ENCODE measurements at places on chromosomes 13 and 19.

DNA sequence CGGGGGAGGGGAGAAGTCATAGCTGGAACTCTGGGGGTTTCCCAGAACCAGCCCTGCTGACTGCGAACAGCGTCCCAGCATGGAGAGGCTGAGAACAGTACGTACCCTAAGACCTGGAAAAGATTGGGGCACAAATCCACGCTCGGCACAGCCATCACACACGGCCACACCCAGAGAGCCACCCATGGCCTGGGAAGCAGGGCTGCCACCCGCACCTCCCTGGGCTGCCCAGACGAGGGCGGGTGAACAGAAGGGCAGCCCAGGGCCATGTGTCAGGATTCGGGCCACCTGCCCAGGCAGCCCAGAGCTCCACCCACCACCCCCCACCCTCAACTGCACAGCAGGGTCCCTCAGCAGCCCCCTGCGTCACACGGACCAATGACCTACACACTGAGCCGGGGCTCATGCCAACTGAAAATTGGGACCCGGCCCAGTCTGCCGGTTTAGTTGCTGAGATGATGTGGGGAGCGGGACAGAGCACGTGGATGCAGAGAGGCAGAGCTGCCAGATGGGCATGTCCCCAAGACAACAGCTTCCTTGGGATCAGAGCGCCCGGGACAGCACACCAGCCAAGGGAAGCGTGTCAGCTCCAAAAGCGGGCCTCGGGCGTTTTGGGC, 8.5 kb downstream of the UBXN6 start:
- no peak for DNase-seq

DNA sequence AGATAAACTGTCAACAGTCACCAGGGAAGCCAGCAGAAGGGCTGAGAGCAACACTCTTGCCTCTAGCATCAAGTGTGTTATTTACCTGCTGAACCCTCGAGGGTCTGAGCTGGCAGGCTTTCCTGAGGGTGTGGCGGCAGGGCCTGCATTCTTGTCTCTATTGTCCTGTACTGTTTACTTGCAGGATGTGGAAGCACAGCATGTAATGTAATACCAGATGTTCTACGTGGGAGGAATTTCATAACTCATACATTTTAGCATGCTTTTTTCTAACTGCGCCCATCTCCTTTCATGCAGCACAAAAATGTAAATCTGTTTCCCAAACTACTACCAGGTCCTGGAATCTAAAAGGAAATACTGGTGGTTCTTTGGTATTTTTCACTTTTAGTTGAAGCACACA, 153.1 kb downstream of the RGCC start:
- DNase-seq = no peak

DNA sequence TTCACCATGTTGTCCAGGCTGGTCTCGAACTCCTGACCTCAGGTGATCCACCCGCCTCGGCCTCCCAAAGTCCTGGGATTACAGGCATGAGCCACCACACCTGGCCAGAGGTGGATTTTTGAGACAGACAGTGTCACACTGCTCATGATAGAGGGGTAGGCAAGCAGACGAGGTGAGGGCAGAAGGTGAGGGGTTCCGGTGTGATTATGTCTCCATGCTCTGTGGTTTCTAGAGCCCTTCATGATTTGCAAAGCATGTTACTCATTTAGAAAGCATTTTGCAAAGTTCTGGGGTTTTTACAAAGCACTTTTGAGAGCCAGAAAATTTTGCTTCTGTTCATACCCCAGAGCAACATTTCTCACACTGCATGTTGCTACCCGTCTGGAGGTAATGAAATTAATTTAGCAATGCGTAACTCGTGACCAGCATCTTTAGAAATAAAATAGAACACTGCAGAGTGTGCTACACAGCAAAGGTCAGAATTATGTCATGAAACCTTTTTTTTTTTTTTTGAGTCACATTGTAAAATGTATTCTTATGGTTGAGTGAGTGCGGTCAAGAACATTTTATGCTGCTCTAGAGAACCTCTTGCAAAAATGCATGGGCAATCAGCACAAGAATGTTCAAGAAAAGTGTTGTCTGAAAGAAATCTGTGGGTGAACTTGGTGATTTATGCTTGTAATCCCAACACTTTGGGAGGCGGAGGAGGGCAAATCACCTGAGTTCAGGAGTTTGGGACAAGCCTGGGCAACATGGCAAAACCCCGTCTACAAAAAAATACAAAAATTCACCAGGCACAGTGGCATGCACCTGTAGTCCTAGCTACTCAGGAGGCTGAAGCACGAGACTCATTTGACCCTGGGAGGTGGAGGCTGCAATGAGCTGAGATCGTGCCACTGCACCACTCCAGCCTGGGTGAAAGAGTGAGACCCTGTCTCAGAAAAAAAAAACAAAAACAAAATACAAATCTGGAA, 58.0 kb downstream of the MAP4K1 start:
- no peak for DNase-seq

DNA sequence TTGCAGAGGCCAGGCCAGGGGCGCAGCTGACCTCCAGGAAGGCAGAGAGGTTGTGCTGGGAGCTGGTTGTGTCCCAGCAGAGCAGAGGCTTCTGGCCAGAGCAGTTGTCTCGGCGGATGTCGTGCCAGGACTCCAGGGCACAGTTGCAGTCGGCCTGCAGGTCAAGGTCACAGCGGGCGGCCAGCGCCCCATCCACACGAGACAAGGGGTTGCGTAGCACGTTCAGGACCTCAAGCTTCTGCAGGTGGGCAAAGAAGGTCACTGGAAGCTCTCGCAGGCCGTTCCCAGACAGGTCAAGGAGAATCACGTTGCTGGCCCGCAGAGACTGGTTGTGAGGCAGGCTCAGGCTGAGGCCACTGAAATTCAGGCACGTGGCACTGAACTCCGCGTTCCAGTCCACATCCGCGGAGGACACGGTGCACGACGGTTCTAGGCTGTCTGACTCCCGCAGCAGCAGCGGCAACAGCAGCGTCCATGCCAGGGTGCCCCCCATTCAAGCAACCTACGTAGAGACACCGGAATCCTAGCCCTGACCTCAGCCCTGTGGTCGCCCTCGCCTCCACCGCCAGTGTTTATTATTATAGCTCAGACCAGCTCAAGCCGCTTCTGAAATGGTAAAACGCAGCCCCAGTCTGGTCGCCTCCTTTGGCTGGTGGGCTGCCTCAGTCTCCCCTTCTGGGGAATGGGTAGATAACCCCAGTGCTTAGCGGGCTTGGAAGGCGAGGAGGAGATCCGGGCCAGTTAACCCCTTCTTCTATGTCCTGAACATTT, 766 bp downstream of the LRRC25 start:
- no peak for DNase-seq

DNA sequence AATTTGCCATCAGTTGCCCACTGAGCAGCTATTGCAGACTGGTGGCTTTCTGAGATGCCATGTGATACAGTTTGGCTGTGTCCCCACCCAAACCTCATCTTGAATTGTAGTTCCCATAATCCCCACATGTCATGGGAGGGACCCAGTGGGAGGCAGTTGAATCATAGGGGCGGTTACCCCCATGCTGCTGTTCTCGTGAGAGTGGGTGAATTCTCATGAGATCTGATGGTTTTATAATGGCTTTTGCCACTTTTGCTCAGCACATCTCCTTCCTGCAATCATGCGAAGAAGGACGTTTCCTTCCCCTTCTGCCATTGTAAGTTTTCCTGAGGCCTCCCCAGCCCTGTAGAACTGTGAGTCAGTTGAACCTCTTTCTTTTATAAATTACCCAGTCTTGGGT, 34.8 kb upstream of the ANKRD10 start:
- peak; percentile 28 for DNase-seq

GRCh38 chr13:102900193-102900608, 54.4 kb downstream of the ERCC5 start:
- no peak for DNase-seq

DNA sequence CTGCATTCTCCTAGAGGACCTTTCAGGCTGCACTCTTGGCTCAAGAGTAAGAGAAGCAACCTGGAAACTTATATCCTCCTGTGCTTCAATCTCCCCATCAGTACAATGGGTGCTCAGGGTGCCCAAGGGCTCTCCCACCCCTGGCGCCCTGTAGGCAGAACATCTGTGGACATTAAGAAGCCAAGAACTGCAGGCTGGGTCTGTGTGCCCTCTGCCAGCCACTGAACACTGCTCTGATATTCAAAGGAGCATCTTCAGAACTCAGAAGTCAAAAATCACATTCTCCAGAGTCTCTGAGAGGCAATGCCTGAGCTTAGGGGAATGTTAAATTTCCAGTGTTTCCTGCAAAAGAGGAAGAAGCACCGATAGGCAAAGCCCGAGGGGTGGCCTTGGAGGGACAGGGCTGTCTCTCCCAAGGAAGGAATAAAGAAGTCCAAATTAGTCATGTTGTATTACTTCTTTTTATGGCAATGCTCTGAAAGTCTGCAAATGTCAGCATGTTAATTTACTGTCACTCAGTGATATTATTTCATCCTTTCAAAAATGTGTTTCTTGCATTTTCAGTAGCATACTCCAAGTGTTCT, 88.1 kb downstream of the TSHZ3 start:
- DNase-seq = peak; percentile 64

- no peak for DNase-seq
These were observed 2.2 kb downstream of the GNA11 start for GRCh38 chr19:3096267-3096901.

- DNase-seq = no peak
These were observed 24.2 kb upstream of the C13orf46 start for GRCh38 chr13:113997845-113998751.

- DNase-seq = no peak
These were observed 66.1 kb downstream of the AKAP11 start for GRCh38 chr13:42337808-42338600.

GRCh38 chr19:50555033-50555432, 13.2 kb downstream of the LRRC4B start:
- DNase-seq = no peak

DNA sequence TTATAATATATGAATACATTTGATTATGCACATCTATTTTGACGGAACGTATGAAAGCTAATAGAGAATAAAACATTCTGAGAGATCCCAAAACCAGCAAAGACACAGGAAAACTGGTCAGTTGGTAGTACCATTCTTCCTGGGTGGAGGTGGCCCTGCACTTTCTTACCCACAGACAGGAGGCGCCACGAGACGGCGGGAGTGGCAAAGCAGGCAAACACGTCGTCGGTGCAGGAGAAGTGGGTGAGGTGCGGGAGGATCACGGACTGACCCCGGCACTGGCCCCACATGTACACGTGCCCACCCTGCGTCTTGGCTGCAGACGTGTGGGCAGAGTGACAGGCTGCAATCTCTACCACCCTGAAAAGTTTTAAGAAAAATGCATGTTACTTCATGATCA, 36.1 kb downstream of the RCBTB1 start:
- no peak for DNase-seq

- DNase-seq = no peak
These were observed 13.5 kb upstream of the ZNF554 start for GRCh38 chr19:2805991-2806649.

DNA sequence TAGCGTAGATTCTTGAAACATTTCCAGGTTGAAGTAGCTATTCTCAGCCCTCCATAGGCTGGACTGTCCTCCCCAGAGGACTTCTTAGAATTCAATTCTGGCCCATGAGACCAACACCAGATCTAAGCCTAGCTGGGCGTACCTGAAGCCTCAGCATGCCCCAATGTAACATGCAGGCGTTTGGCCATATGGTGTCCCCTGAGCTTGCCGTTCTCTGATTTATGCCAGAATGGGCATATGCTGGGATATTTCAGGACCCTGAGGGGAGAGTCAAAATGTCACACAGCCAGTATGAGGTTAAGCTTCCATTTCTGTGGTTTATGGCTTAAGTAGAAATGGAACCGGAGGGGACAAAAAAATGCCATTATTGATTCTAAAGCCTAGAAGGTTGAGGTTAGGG, 317.7 kb upstream of the OBI1 start:
- DNase-seq = no peak

DNA sequence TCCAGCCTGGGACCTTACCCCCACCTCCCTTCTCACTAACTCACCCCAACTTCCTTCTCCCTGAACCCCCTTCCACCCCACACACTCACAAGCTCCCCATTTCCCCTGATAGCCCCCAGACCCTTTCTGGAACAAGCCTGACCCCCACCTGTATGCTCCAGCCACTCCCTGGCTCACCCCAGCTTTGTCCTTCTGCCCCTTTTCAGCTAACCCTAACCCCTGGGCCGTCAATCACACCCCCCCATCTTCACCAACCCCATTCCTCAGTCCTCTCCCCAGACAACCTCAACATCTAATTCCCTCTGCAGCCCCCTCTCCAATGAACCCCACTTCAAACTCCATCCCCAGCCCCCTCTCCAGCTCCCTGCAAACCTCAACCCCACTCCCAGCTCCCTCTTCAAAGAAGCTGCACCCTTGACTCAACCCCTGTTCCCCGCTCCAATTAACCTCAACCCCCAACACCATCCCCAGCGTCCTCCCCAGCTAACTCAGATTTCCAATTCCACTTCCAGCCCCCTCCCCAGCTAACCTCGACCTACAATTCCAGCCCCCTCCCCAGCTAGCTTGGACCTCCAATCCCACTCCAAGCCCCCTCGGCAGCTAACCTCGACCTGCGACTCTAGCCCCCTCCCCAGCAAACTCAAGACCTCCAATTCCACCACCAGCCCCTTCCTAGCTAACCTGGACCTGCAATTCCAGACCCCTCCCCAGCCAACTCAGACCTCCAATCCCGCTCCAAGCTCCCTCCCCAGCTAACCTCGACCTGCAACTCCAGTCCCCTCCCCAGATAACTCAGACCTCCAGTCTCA, 929 bp downstream of the GNG7 start:
- no peak for DNase-seq

DNA sequence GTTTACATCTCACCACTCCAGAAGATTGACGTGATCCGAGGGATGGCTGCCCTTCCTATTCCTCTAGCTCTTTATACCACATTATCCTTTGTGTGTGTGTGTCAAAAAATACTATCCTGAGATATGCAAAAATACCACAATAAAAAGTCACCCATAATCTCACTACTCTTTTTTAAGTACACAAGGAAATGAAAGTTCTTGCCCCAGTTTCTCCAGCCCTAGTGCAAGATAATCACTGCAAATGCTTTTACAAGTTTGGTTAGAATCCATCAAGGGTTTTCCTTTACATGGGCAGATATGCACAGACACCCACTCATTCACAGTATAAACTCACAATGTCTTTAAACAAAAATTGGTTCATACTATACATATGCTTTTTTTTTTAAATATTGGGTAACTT, 89.3 kb downstream of the DIAPH3 start:
- no peak for DNase-seq

DNA sequence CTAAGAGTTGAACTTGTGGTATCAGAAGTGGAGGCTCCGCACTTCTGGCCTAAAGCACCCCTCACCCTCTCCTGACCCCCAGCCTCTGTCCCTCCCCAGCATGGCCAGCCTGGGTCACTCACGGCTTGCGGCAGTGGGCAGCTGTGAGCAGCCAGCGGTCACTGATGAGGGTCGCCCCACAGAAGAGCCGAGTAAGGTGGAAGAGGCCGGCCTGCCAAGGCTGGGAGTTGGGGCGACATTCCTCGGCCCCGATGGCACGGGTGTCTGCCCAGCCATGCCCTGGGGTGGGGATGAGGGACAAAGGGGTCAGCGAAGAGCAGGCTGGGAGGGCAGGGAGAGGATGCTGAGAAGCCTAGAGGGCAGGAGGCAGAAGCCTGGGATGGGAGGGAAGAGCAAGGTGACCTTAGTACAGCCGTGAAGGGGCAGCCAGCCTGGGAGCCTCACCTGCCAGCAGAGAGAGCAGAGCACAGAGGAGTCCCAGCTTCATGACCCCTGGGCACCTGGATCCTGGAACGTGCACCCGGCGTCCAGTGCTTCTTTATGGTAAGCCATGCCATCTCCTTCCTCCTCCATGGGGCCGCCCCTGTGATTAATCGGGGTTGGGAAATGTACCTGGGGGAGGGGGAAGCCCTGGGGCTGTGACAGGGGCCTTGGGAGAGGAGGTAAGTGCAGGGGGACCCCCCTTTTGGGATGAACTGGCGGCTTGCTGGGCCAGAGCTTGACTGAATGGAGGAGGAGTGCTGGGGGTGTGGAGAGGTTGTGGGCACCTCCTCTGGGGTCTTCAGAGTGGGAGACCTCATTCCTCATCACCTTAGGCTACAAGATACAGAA, 7.9 kb upstream of the KLK8 start:
- no peak for DNase-seq
